B cell (primary cell): ENCODE measurements at places on chromosomes 12 and 14. TPM values are rescaled to one million over a fixed set of nuclear protein-coding genes. Genes with fewer than 3 reads are reported as not detected.

DNA sequence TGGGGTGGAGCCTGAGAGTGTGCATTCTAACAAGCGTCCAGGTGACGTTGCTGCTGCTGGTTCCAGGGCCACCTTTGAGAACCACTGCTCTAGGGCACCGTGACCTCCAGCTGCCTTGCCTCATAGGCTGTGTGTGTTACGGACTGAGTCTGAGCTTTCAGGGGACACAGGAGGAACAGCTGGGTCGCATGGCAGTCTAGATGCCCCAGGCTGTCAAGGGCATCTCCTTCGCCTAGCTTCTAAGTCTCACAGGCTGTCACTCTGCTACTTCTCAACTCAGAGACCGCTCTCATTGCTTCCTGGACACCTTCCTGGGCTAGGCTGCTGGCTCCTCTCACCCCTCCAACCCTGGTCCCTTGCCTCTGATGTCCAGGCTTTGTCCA, 965 bp downstream of the KRT73 start:
- DNase-seq, result no peak

DNA sequence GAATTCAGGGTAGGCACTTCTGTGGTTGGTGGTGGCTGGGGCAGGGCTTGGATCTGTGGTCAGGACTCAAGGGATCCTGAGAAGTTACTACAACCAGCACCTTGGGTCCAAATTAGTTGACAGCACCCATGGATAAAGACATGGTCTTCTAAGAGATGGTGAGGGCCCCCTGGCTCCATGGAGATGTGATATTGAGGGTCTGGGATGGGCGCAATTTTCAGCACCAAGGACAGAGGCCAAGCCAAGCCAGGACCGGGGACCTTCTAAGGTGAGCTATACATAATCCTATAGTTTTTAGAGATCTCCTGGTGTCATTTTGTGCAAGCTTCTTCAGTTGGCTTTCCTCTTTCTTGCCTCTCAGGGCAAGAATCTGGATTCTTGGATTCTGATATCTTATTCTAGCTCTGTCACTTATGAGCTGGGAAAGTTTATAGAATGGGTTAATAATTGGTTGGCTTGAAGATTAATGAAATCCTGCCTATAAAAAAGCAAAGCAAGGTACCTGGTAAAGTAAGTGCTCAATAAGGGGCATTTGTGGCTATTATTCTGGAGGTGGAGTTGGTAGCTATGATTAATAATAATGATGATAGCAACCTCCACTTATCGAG, 130.1 kb upstream of the LHX5 start:
- DNase-seq, result no peak

- DNase-seq, result no peak
Observed at GRCh38 chr14:90970167-90970600, 90.3 kb downstream of the RPS6KA5 start.

GRCh38 chr12:55818140-55818728, 393 bp downstream of the ORMDL2 start:
- DNase-seq, result no peak

- no peak for DNase-seq
Observed at GRCh38 chr14:90488256-90488655, 91.4 kb downstream of the CALM1 start.

GRCh38 chr14:22563987-22564386, 25.0 kb downstream of the DAD1 start:
- no peak for DNase-seq

- DNase-seq, result no peak
Observed at GRCh38 chr12:102797528-102797927, 119.5 kb downstream of the PAH start.

AQP6 gene
- total RNA-seq, result not detected in 2 replicates
